Stimulated activated CD4-positive, alpha-beta T cell treated with anti-CD3 and anti-CD28 coated beads, Interleukin-4, amount 100 ng/mL, for 1 hour (primary cell): ENCODE measurements at places on chromosomes 1 and 21.

DNA sequence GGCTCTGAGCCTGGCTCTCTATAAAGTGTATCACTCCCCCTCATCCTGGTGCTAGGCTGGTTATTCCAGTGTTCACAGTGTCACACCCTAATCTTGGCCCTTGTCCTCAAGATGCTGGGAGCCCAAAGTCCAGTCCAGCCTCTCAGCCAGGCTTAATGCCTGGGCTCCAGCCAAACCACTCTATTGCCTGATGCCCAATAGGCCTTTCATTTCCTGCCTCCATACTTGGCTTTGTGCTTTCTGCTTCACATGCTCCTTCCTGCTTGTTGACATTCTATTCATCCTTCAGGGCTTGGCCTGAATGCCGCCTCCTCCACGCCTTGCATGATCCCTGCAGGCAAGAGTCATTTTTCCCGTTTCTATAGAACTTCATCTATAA lies 1.7 kb downstream of the KLHDC8A start:
- no peak for DNase-seq

GRCh38 chr1:27521336-27521831 lies 31.4 kb upstream of the WASF2 start:
- DNase-seq, result peak; percentile 63

DNA sequence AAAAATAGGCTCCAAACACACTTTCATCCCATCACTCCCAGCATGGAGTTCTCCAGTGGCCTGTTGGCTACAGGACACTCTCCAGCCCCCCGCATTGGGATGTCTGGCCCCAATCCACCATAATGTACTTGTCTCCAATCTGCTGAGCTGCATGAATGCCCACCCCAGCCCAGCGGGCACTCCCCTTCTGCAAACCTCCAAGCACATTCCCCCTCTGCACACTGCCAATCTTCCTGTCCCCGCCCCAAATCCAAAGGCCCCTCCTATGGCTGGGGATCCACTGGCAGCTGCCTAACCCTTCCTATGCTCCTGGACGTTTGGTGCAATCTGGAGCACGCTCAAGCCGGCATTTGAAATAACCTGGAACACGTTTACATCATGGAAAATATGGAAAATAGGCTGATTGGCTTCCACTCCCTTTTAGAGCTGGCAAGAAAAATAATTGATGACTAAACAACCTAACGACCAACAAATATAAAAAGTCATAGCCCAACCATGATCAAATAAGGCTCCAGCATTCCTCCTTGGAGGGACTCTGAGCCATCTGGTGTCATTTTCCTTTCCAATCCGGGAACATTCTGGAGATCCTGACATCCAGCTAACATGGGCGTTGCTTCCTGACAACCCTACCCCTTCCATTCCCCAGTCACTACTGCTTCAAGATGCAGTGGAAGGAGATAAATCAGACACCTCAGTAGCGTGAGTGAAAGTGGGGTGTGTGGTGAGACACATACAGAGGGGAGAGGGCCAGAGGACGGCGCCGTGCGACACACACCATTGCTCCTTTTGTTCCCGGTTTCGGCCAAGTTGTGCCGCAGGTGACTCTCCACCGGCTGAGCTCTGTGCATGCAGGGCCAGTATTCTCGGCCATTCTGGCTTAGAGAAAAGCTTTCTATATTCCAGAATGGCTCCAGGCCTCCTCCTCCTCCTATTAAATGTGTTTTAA lies 41.6 kb downstream of the PDE9A start:
- DNase-seq, result no peak

GRCh38 chr1:41542196-41542930 lies 57.9 kb upstream of the EDN2 start:
- no peak for DNase-seq

- DNase-seq, result no peak
Measured at GRCh38 chr21:34743831-34744230, 75.0 kb downstream of the CLIC6 start.

DNA sequence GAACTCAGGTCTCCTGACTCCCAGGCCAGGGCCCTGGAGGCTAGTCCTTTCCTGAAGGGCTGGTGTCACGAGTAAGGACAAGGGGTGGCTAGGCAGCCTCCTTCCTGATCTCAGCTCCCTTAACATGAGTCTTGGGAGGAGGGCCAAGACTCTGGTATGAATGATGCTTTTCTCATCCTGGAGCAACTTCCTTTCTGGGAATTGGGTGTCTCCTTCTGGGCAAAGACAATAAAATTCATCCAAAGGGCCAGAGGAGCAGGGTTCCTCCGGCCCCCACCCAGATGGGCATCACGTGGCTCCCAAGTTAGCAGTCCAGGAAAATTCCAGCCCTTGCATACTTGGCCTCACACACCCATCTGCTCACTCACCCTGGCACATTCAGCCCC lies at the start of gene FAM167B:
FAM167B (plus strand) TSS at position 335 of the 386 bp plus-strand sequence. CDS start 200 bp downstream, outside the sequence.
- no peak for DNase-seq

GRCh38 chr1:197399755-197400521 lies 131.9 kb downstream of the CRB1 start:
- no peak for DNase-seq

- DNase-seq, result no peak
Measured at GRCh38 chr1:213938776-213939175, 49.0 kb upstream of the PROX1 start.

- DNase-seq, result no peak
Measured at GRCh38 chr1:209710093-209710492, 5.4 kb downstream of the HSD11B1 start.

DNA sequence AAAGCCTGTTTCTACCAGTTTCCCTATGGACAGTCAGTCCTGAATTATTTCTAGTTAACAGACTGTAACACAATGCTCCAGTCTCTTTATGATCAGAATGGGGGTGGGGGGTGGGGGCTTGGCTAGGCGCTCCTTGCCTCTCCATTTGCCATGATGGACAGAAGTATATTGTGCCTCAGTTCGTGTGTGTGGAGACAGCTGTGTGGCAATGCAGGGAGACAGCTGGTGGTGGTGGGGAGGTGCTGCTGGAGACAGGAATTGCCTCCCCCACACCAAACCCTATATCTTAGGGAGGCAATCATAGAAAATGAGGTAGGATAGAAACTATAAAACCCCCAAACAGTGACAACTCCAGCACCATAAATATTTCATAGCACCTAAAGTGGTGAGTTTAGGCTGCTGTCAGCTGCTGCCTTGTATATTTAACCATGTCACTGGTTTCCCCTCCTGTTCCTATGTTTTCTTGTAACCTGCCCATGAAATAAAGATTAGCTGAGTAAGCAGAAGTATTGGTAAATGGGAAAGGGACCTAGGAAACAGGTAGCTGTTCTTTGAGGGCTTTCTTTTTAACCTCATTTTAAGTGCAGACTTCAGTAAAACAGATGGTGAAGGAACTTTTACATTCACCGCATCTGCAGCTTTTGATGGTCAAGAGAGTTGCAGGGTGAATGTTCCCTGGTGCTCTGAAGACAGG lies 3.4 kb downstream of the PLXNA2 start:
- no peak for DNase-seq

- DNase-seq, result no peak
Measured at GRCh38 chr1:20727746-20728316, 4.7 kb downstream of the SH2D5 start.

DNA sequence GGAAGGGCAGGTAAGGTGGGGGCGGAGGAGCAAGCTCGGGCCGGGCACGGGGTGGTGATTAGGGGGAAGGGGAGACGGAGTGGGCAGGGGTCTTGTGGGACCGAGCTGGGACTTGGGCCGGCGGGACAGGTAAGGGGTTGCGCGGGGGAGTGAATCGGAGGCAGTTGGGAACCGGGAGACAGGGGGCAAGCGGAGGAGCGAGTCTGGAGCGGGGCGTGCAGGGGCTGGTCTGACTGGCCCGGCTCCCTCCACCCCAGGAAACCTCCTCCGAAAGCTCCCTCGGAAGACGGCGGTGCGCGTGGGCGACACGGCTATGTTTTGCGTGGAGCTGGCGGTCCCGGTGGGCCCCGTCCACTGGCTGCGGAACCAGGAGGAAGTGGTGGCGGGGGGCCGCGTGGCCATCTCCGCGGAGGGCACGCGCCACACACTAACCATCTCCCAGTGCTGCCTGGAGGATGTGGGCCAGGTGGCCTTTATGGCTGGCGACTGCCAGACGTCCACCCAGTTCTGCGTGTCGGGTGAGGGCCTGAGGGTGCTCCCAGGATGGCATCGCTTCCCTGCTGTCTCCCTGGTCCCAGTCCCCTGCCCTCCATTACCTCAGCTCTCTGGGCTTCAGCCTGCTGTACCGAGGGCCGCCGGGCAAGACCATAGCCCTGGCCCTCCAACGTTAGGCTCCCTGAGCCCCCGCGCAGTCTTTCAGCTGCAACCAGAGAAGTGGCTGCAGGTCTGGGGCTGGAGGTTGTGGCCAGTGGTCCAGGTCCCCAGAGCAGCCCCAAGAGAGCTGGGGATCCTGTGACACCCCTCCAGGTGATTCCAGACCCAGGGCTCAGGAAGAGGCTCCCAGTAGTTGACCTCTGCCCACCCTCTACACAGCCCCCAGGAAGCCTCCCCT lies 6.3 kb downstream of the OBSCN start:
- DNase-seq, result no peak

DNA sequence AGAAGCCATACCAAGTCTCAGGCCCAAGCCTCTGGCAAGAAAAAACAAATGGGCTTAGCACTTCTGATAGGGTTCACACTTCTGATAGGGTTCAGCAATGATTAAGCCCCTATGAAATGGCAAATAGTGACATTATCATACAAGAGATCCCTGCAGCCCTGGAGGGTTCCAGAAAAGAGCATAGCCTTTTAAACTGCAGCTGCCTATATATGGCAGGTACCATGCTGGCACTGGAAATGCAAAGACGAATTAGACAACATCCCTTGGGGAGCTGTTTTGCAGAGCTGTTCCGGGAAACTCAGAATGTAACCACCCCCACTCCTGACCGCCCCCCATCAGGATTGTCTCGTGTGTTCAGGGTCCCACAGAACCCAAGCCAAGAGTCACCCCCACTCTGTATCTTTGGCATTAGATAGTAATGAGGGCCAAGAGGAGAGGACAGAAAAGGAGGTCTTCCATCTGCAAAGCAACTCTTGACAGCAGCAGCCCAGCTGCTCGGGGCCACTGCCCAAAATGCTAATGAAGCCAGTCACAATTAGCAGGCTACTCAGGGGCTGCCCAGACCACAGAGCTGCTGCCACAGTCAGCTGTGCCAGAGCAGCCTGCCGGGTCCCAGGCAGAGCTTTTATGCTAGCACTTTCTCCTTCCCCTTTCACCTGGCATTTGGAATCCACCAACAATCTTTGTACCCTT lies 50.9 kb downstream of the ITPKB start:
- no peak for DNase-seq

- DNase-seq, result peak; percentile 38
Measured at GRCh38 chr1:147598621-147599361, 57.5 kb downstream of the BCL9 start.

GRCh38 chr1:108881369-108881768 lies 4.6 kb downstream of the GPSM2 start:
- DNase-seq, result no peak

GRCh38 chr1:22754106-22754768 lies 43.6 kb downstream of the EPHB2 start:
- DNase-seq, result no peak

- no peak for DNase-seq
Measured at GRCh38 chr1:234134878-234135277, 230.4 kb downstream of the SLC35F3 start.

GRCh38 chr1:112265931-112266330 lies 130.1 kb upstream of the CTTNBP2NL start:
- DNase-seq, result no peak

DNA sequence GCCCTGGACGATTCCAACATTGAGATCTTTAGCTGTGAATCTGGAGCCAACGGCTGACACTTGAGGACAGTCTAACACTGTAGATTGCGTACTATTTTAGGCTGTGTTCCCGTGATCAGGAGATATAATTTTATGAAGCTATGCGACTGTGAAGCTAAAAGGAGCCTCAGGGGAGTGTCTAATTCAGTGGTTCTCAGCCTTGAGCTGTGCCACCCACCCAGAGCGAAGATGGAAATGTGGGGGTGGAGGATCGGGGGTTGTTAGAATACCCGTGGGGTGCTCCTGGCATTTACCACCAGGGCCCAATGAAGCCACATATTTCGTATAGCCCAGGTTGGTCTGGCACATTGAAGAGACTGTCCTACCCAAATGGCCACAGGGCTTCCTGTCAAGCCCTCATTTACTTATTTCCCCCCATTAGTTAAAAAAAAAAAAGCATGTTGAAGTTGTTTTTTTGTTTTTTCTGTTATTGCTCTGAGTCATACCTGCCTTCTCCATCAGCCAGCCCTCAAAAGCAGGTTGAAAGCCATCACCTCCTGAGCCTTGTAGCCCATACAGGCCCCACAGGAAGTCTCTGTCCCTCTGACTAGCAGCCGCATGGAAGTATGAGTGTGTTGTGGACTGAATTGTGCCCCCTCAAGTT lies 141.7 kb downstream of the GALNT2 start:
- peak; percentile 22 for DNase-seq
